ENCODE measurements at places on chromosomes 1 and 21.

DNA sequence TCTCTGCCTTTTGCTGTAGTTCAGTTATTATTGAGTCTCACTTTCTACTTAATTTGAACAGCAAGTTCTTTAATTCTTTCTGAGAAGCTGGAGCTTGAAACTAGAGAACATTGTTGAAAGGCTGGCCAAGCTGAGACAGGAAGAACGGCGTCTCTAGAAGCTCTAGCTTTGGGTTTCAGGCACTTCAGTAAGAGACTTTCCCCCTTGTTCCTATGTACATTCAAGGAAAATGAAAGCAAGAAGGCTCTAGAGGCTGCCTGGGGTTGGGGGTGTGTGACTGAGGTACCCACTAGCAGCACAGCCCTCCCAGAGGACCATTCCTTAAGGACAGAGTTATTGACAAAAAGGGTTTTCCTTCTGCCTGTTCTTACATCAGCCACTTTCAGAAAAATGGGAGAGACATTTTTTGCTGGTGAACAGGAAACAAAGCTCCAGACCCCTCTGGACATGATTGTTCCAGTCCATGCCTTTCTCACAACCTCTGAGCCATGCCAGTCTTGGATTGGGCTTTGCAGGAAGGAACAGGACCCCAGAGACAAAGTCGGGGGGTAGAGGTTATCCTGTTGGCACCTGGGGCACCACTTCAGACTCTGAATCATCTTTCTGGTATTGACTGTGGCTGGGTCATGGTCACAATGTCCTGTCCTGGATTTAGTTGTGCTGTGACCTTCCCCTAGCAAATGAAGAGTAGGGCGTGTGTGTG is 63.1 kb downstream of the LAMC2 start:
- no peak for DNase-seq

GRCh38 chr21:44392916-44393315 is 39.5 kb downstream of the TRPM2 start:
- peak; percentile 16 for DNase-seq

DNA sequence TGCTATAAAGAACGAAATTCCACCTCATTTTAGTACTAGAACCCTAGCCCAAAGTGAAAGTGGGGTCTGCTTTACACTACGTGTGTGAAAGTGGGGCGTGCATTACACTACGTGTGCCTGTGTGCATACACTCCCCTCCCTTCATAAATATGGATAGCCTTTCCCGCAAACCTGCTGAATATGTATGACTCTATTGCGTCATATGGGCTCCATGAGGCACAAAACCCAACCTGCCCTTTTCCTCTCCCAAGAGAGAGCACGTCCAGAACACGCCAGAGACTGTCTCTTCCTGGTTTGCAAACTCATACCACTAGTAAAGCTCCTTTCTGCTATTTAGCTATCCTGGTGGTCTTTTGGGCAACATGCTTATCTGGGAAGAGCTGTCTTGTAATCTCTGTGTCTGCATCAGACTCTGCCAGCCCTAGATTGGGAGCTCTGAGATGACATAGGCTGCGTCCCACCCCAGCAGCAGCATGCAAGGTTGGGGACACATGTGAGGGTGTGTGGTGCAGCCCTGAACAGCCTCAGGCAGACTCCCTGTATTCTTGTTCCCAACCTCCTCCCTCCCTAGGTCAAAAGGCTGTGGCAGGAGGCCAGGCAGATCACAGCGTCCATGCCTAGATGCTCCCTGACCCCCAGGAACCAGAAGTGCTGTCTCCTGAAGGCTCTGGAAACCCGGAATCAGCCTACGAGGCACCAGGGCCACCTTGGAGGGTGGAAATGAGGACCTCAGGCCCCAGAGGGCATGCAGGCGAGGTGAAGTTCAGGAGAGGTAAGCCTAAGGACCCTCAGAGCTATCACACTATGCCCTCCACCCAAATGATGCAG is 12.3 kb upstream of the PADI1 start:
- peak; percentile 41 for DNase-seq

DNA sequence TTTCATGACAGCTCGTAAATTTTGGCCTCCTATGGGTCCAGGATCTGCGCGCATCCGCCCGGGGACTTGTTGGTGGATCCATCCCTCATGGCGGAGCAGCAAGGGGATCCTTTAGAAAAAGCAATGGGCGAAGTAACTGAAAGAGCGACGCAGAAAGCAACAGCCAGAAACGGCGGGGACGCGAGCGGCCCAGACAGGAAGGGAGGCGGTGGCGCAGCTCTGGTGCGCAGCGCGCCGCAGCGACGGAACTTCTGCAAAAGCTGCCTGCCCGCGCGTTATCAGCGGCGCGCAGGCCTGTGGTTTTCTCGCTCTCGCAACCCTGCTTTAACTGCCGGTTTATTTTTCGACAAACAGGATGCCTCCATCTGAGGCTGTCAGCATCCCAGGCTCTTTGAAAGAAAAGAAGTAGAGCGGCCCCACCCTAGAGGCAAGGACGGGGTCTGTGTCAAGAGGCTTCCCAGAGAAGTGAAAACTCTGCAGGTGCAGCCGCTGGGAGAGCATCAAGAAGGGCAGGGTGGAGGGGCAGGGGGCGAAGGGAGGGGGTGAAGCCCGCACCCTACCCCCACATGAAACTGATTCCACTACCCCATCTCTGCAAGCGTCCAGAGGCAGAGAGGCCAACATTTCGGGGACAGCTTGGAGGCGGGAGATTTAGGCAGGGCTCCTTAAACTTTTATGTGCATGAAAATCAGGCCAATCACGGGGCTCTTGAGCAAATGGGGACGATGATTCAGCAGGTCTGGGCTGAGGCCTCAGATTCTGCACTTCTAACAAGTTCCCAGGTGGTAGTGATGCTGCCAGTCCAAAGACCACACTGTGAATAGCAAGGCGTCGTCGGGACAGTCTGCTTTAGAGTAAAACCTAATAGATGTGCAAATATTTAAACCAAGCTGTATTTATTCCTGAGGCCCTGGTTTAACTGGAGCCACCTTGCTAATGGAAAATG is 22.2 kb downstream of the RUNX1 start:
- peak; percentile 49 for DNase-seq
